ENCODE measurements at places on chromosomes 12 and 14.

- DNase-seq: no peak
These were observed 8.4 kb upstream of the AVIL start for GRCh38 chr12:57826966-57827365.

DNA sequence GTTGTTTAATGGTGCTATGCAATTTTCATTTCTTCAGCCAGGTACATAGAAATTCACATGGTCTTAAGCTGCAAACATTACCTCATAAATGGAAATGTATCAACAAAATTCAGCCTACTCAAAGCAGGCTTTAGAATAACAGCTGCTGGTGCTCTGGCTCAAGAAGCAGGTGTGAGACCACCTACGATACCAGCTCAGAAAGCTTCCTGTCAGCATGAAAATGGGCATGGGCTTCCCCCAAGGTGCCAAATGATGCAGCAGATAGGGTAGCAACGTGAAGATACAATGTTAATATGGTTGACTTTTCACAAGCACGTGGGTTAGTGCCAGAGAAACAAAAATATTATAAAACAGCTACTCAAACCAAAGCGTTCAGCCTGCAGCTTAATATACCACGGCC, 343.4 kb upstream of the PRICKLE1 start:
- DNase-seq: no peak

DNA sequence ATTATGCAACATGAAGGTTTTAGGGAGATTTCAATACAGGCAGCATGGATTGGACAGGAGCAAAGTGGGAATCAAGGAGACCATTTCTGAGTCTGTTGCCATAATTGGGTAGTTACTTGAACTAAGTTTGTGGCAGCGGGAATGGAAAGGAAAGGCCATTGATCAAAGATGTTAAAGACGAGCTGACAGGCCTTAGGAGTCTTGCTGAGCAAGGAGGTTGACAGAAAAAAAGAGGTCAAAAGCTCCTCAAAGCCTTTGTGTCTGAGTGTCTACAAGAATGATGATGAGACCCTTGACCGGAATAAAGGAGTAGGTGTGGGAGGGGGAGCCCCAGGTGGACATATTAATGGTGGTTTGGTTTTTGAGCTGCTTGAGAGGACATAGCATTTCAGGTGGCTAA, 9.4 kb downstream of the PLEKHA5 start:
- DNase-seq: no peak

- DNase-seq: peak; percentile 39
These were observed 393 bp downstream of the SYT1 start for GRCh38 chr12:78864870-78865463.

DNA sequence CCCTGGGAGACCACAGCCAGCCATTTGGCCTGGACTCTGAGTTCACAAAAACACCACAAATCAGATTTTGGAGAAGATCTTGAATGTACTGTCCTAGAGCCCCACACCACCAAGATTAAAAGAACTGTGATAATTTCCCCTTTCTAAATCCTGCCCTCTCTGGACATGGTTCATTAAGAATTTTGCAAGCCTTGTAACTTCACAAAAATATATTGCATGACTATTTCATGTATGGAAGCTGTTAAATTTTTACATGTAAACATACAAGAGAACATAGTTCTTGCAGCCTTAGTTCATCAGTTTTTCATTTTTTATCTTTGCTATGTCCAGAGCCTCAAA, 97.0 kb downstream of the SCARB1 start:
- no peak for DNase-seq

DNA sequence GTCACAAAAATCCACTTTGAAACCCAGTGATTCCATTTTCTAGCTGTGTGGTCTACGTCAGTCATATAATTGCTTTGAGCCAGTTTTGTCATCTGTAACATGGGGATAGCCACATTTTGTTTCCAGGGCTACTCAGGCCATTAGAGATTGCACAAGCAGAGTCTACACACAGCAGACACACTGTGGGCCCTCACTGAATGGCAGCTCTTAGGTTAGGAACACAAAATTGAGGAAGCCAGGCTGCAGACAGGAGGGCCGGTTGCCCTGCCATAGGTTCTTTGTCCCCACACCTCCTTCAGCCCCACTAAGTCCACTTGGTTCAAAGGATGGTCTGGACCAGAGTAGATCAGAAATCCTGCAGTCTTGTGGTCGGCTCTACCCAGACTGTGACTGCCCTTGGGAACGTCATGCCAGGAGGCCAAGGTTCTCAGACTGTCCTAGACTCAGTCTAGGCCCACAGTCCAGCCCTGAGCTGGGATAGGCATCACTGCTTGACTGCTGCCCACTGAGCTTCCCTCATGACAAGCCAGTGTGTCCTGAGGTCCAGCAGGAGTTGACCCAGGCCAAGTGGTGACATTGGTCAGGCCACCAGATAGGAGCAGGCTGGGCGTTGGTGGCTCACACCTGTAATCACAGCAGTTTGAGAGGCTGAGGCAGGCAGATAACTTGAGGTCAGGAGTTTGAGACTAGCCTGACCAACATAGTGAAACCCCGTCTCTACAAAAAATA, 3.8 kb upstream of the MYH7 start:
- DNase-seq: no peak

DNA sequence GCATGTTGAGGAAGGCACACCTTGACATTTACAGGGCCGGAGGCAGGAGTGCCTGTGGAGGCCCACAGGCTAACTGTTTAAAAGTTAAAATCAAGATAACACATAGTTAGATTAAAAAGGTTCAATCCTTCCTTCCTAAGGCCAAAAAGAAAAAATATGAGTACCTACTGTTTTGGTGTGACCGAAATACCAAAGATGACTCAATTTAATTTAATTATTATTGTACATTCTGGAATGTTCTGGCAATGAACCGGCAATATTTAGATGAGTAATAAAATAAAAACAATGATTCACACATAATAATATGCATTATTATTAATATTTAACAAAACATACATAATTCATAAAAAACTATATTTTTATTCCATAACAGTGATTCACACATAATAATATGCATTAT, 136.8 kb upstream of the NTF3 start:
- no peak for DNase-seq

- DNase-seq: no peak
These were observed 90.4 kb downstream of the RBM19 start for GRCh38 chr12:113875691-113876090.

GRCh38 chr14:102255401-102256190, 49.4 kb downstream of the MOK start:
- no peak for DNase-seq

GRCh38 chr12:113777751-113778150, 188.4 kb downstream of the RBM19 start:
- no peak for DNase-seq

DNA sequence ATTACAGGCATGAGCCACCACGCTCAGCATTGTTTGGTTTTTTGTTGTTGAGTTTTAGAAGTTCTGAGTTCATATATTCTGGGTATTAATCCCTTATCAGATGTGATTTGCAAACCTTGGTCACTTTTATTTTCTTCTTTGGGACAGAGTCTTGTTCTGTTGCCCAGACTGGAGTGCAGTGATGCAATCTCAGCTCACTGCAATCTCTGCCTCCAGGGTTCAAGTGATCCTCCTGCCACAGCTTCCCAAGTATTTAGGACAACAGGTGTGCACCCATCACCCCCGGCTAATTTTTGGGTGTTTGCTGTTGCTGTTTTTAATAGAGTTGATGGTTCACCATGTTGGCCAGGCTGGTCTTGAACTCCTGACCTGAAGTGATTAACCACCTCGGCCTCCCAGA, 11.8 kb downstream of the USP30 start:
- DNase-seq: no peak

GRCh38 chr14:74618078-74618952, 6.3 kb upstream of the LTBP2 start:
- peak; percentile 60 for DNase-seq

DNA sequence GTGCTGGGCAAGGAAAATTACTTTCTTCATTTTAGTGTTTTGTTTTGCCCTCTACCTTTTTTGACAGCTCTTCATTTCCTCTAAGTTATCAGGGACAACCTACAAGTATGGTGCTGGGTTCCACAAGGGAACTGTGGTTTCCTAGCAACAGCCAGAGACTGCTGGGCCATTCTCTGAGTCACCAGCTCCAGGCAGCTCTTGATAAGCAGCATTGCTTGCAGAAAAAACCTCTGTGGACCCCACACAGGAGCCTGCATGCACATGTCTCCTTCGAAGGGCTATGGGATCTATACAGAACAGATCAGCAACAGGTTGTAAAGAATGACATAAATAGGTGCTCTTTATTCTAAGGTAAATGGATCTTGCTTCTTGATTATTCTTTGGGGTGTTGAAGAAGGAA, 81.0 kb upstream of the CCDC196 start:
- DNase-seq: peak; percentile 3
